Suppressor macrophage (primary cell): ENCODE measurements at places on chromosomes 16 and 17.

DNA sequence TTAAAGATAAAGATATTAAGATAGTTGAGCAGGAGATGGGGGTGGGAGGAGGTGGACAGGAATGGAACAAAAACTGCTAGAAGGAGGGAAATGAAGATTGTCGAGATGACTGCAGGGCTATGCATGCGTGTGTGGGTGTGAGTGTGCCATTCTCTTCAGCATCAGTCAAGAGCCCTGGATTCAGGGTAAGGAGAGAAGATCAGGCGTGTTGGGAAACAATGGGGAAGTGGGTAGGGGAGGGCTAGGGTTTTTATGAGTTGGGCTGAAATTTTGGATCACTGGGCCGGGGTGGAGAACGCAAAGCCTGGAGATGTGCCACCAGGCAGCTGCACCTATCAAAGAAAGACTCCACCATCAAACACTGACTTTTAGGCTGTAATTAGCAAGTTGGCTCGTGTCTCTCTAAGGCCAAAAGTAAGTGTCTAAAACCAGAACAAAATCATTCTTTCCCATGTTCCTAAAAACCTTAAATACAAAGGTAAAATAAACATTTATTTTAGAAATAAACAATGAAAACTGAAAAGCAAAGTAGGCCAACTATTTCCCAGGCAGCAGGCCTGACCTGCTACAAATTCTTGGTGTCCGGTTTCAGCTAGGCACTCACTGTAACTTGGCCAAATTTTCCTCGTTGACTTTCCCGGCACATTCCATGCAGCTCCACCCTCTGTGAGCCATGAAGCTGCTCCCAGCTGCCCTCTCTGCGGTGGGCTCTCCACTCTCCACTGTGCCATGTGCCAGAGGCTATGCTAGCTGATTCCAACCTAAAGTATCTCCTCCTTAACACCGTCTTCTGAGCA lies 4.2 kb downstream of the CDRT4 start:
- no peak for DNase-seq

DNA sequence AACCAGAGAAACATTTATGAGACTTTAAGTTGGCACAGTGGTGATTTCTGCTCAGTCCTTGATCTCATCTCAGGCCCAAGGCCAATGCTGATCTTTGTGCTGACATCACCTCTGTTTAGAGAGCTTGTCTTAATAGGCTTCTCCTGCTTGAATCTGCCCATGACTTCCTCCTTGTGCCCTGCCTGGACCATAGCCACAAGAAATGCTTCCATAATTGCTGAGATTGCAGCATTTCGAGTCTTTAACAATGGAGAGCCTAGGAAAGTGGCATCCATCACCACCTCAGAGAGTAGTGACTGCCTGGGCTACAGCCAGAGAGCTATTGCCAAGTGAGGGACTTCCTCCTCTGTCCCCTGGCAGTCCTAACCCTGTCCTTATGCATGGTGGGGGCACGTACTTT lies 25.1 kb upstream of the MMP2 start:
- peak; percentile 74 for DNase-seq

DNA sequence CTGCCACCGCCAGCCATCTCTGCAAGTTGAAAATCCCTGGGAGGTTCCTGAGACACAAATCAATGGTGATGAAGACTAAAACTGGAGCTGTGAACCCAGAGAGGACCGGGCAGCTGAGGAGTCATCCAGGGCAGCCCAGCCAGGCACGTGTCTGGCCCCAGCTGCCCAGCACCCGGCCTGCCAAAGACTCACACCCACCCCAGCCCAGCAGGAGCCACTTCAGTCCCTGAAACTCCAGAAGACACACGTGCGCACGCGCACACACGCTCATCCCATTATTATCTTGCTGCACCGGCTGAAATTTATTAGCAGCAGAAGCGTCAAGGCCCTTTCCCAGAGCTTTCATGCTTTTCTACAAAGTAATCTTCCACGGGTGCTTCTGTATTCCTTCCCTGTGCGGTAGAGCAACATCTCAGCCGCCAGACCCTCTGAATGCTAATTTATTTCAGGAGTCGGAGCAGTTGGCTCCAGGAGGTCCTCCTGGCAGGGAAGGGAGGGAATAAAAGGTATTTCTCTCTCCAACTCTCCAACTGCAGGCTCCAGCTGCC lies 59.8 kb upstream of the RBFOX3 start:
- no peak for DNase-seq

DNA sequence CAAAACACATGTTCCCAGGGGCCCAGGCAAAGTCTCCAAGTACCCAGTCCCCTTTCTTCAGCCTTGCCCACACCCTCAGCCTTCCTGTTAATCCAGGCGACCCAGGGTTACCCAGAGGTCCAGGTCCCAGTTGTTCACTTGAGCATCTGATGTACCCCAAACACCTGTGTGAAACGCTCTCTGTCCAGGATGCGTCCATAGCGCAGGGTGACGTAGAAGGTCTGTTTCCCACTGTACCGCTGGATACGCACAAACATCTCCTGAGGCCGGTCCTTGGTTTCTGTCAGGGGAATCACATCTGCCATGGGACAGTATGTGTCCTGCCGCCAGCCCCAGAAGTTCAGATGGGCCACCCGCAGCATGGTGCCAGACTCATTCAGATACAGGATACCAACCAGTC lies 1.6 kb downstream of the TMEM186 start:
- no peak for DNase-seq

GRCh38 chr17:77434136-77435114 lies 293.7 kb downstream of the SEC14L1 start:
- DNase-seq = no peak

DNA sequence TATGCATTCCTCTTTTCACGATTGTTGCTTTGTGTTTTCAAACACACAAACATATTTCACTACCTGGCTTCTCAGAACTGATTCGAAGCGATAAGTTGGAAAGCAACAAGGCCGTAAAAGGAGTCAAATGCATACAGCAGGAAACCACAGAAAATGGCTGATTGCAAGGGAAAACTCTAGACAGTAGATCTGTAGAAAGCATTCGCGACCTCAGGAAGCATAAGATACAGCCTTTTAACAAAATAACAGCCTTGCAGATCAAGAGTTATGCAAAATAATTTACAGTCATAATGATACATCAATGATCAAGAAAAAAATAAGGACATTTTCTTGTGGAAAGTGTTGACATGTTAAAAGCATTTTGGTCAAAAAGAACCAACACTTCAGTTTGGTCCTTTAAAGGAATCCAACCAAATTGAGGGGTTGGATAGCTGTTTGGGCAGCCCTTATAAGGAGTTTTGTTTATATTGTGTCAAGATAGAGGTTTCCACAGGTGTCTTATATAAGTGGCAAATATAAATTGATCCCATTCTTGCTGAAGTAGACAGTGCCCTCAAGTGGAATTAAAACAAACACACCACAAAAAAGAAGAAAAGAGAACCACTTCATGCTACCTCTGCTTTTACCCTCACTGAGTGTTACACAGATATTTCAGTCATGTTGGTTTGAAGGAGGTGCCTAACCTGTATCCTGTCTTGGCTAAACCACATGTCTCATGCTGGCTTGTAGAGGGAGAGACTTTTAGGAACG lies 5.5 kb downstream of the CYLD start:
- DNase-seq = no peak

DNA sequence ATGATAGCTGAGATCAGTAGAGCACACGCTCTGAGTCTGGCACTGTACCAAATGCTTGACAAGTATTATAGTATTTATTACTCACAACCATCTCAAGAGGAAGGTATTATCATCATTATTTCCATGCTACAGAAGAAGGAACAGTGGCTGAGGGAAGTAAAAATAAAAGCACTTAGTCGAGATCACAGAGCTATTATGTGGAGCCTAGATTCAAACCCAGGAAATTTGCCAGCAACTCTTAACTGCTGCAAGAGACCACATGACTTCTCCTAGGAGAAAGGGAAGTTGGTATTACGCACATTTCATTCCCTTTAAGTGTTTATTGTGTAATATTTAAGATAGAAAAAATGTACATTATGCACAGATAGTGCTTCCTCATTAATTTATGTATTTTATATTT lies 1.0 kb upstream of the RHOT1 start:
- peak; percentile 99 for DNase-seq

DNA sequence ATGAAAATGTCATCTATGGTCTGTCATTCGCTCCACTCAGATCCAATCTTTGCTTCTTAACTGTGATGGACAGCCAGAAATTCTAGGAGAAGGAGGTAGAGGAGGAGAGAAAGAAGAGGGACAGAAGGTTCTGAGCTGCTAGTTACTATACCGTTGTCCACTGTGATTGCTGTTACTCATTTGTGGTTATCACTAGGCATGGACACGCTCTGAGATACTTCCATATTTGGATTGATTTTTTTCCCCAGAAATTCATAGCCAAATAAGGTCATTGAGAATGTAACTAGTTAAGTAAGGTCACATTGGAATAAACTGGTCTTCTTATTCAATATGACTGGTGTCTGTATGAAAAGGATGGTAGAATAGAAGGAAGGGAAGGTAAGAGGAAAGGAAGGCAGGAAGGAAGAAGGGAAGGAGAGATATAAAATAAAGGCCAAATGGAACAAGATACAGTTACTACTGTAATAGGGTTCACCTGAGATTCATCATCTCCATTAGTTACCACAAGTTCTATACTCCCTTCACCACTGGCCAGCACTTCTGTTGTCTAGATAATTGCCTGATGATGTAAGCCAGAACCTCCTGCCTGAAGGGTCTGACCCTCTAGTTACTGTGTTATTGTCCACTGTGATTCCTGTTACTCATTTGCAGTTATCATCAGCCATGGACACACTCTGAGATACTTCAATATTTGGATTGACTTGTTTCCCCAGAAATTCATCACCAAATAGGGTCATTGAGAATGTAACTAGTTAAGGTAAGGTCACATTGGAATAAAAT lies 2.9 kb downstream of the KRTAP9-7 start:
- DNase-seq = no peak

GRCh38 chr17:46100590-46100989 lies 92.6 kb downstream of the KANSL1 start:
- DNase-seq = no peak

GRCh38 chr17:72124438-72124775 lies 3.6 kb downstream of the SOX9 start:
- no peak for DNase-seq

GRCh38 chr16:47492428-47493377 lies 31.6 kb downstream of the PHKB start:
- DNase-seq = peak; percentile 88

- DNase-seq = no peak
Measured at GRCh38 chr16:86835982-86836381, 257.6 kb downstream of the FOXL1 start.

DNA sequence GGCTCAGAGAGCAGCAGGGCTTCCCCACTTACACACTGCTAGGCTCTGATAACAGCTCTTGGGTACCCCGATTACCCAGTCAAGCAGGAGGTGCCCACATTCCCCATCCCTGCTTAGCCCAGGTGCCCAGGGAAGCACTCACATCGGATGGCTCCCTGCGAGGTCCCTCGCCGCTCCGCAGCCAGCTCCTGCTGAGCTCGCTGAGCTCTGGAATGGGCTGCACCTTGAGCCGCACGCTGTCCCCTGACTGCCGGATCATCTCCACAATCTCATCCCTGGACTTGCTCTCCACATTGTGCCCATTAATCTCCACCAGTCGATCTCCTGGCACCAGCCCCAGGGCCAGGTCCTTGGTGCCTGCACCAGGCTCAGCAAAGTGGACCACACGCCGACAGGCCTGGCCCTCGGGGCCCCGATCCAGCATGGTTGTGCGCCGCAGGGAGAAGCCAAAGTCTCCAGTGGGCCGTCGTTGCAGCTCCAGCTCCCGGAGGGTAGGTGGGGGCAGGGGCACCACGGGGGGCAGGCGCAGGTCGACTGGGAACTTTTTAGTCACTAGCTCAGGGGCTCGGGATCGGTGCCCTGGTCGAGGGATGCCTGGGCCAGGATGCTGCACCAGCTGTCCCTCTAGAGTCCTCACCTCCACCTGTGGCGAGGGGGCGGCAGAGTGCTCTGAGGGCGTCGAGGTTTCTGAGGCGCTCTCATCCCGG lies 14.2 kb downstream of the MYO18A start:
- no peak for DNase-seq

- no peak for DNase-seq
Measured at GRCh38 chr16:63315229-63315628, 1279.0 kb upstream of the CDH8 start.

DNA sequence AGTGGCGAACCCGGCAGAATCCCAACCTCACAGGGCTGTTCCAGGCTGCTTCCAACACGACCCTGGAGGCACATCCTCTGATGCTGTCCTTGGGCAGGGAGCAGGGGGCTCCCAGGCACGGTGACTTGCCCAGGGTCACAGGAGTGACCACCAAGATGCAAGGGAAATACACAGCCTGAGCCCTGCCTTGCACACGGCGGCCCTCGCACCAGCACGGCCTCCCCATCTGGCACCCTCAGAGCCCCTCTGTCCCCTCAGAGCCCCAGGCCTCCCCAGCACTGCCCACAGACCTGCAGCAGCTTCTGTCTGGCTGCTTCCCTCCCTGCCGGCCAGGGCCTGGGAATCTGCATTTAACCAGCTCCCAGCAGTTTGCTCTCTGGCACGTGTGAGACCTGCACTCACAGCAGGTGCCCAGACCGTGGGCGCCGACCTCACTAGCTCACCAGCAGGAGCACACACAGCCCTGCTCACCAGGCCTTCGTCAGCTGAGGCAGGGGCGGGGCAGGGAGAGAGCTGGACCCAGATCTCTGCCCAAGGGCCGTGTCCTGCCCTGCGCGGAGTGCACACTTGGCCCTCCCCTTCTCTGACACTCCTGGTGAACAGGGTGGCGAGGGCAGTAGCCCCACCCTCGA lies 29.7 kb upstream of the ZC3H18 start:
- DNase-seq = no peak

DNA sequence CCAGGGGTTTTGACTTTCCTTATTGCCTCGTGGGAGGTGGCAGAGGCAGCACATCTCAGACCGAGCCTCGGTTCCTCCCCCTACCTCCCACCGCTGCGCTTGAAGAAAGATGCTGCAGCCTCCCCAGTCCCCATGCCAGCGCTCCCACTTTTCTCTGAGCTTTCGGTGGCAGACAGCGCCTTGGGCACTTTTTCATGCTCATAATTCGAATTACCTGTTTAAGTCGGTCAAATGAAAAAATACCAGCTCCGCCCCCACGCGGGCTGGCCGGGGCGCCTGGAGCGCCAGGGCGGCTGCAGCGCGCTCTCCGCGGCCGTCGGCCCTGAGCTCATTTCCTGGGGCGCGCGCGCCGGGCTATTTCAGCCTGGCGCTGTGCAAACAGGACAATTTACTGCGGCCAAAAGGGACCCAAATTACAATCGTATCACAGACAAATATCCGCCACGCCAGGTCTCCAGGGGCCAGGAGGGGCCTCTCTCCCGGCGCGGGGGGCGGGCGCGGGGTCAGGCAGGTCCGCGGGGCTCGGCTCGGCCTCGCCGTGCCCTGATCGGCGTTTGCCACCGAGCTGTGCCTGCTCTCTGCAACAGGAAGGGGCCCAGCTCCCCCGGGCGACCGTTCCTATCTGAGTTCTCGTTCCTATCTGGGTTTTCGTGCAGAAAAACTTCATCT lies 45.0 kb downstream of the SOST start:
- DNase-seq = peak; percentile 66

DNA sequence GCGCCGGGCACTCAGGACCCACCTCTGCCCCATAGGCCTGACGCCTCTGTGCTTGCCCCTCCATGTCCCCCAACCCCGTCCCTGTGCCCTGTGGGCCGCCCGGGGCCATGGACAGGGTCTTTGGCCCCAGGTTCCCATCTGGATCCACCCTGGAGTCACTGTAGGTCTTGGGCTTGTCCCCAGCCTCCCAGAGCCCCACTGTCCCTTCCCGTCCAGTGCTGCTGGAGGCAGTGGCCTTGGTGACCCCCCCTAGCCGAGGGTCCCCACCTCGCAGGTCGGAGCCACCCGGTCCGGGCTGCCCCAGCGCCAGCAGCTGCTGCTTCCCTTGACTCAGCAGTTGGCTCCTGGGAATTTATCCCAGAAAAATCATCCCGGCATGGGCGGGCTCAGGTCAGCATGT lies 49.3 kb downstream of the ZFPM1 start:
- no peak for DNase-seq
